Camera-type eye (tissue), 1 donor: ENCODE measurements at places on chromosomes 7 and 10. TPM values are rescaled to one million over a fixed set of nuclear protein-coding genes. Genes with fewer than 3 reads are reported as not detected.

NPC1L1 gene
- total RNA-seq = not detected

LDB1 gene
- 78.5 TPM for total RNA-seq

KLF14 gene
- total RNA-seq = 0.16 TPM

SLC26A3 gene
- total RNA-seq = not detected

NEUROG3 gene
- total RNA-seq = not detected

COL1A2 gene
- total RNA-seq = 6,947 TPM

NME8 gene
- total RNA-seq = not detected

CHCHD2 gene
- total RNA-seq = 166 TPM

PALD1 gene
- 11.7 TPM for total RNA-seq

EPHB6 gene
- 17.3 TPM for total RNA-seq
